ENCODE measurements at places on chromosomes 16 and 17. TPM values are rescaled to one million over a fixed set of nuclear protein-coding genes. Genes with fewer than 3 reads are reported as not detected.

- no peak for DNase-seq
Measured at GRCh38 chr17:81563861-81564586, 11.9 kb upstream of the FAAP100 start.

Gene C1QTNF8
- total RNA-seq = not detected

DNA sequence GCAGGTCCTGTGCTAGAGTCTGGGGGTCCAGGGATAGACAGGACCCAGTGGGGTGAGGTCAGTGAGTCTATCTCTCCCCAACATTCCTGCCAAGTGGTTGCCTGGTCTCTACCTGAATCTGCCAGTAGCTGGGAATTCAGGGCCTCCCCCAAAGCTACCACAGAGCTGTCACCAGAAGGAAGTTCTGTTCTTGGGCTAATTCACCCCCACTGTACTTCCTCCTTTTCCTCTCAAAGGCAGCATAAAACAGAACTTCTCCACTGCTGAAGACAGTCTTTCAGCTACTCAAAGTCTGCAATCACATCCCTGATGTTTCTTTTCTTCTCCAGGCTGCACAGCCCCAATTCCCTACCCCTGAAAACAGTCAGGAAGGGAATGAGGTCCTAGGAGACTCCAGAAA is 8.7 kb downstream of the CAMTA2 start:
- DNase-seq = no peak

GRCh38 chr16:17858061-17858460 is 387.3 kb upstream of the XYLT1 start:
- DNase-seq = no peak

Gene ZNF18
- total RNA-seq = 13.0 TPM

DNA sequence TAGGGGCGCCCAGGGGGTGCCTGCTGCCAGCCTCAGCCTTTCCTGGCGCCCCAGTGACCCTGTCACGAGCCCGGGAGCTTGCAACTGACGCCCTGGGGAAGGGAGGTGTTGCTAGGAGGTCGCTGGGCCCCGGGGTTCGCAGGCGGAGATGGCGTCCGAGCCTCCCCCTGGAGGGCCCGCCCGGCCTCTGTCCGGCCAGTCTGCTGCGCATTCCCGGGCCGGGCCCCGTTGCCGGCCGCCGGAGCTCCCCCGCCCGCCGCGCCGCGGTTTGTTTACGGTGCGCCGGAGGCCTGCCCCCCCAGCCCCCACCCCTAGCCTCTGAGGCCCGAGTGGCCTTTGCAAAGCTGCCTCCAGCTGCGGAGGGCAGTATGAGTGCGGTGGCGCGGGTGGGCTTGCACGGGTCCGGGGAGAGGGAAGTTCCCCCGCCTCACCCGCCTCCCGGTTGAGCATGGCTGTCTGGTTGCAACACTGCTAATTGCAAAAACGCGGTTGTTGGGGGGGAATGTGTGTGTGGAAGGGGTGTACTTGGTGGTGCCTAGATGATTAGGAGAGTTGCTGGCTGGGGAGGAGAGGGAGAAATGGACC is 514 bp downstream of the THRA start:
- peak; percentile 40 for DNase-seq

GRCh38 chr17:52170963-52171572 is 12.6 kb upstream of the CA10 start:
- DNase-seq = peak; percentile 55

- no peak for DNase-seq
Measured at GRCh38 chr17:2449486-2449885, 48.6 kb upstream of the MNT start.

Gene SLFN14
- 0.31 TPM for total RNA-seq

Gene IL21R
- total RNA-seq = 0.82 TPM

- DNase-seq = peak; percentile 96
Measured at GRCh38 chr16:69396187-69397061, 10.6 kb upstream of the TERF2 start.

Gene C17orf50
- not detected for total RNA-seq

- no peak for DNase-seq
Measured at GRCh38 chr17:64196601-64197000, 66.5 kb downstream of the TEX2 start.

Gene PDILT
- not detected for total RNA-seq

Gene GDPD1
- total RNA-seq = 3.4 TPM

DNA sequence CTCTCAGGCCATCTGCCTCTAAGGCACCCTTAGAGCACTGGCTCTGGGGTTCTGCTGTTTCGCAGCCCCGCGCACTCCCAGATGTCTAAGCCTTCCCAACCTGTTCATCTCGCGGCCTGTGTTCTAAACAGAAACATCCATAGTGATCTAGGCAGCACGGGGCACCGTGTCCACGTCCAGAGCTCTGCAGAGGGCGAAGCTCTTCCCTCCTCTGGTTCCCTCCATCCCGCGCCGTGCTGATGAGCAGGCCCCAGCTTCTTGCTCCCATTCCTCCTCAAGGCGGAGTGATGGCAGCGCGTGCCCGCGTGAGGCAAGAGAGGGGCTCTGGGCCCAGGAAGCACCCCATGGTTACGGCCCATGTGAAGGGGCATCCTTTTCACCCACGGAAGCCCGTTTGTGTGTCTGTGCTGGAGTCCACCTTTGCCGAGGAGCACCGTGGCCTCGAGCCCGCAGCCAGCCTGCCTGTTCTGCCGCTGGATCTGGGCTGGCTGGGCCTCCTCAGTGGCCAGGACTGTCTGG is 3.6 kb downstream of the SPIRE2 start:
- DNase-seq = no peak

GRCh38 chr17:72173499-72174116 is 52.8 kb downstream of the SOX9 start:
- peak; percentile 80 for DNase-seq

GRCh38 chr16:88659160-88659559 is 3.7 kb downstream of the MVD start:
- no peak for DNase-seq

Gene GPR179
- 0.21 TPM for total RNA-seq

GRCh38 chr17:3935825-3936355 is 19.6 kb upstream of the P2RX1 start:
- no peak for DNase-seq

Gene C17orf78
- total RNA-seq = not detected

DNA sequence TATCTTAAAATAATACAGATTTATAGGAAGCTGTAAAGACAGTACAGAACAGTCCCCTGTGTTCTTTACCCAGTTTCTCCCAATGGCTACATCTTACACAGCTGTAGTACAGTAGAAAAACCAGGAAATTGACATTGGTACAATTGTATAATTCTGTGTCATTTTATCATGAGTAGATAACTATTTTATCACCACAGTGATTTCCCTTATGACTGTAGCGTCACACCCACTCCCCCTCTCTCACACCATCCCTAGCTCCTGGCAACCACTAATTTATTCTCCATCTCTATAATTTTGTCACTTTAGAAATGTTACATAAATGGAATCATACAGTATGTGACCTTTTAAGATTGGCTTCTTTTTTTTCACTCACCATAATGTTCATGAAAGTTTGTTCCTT is 30.9 kb downstream of the CLTC start:
- DNase-seq = no peak

DNA sequence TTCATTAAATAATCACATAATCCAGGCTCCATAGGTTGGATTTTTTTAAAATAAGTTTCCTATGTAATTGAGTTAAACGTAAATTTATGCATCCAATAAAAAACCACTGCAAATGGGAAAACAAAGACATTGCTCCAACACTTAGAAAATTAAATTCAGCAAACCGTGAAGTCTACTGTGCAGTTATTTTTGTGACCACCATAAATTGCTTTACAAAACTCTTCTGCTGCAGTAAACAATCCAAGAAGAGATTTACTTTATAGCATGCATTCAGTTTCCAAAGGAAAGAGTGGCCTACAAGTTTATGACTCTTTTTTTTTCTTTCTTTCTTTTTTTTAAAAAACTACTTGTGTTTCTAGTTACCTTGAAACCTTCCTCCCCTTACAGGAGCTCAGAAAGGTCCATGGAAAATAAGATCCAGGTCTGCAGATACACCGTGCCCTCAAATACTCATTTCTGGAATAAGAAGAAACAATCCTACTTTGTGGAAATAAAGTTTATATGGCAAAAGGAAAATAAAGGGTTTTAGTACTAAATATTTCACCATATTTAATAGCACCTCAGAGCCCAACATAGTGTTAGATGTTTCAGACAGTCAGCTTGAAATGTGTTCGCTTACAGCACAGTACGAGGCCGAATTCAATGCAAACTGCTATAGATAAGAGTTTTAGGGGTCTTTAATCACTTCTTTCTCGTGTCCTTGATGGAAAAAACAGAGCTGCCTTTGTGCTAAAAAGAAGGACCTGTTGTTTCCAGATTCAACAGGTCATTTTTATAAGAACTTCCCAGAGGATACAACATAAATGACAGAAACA is 3.2 kb downstream of the HS3ST3A1 start:
- no peak for DNase-seq

DNA sequence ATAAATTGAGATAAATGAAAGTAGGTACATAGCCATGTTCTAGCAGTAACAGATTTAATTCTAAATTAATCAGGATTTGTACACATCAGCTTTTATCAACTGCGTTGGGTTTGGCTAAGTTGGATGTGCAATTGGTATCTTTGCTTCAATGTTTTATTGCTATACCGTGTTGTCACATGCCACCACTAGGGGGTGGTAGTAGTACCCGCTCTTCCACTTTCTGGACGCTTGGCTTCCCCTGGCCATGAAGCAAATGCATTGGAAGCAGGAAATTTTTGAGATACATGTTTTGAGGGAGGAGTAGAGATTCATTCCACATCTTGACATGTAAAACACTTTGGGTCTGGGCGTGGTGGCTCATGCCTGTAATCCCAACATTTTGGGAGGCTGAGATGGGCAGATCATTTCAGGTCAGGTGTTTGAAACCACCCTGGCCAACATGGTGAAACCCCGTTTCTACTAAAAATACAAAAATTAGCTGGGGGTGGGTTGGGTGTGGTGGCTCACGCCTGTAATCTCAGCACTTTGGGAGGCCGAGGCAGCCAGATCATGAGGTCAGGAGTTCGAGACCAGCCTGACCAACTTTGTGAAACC is 58.6 kb downstream of the EMP2 start:
- DNase-seq = peak; percentile 88

DNA sequence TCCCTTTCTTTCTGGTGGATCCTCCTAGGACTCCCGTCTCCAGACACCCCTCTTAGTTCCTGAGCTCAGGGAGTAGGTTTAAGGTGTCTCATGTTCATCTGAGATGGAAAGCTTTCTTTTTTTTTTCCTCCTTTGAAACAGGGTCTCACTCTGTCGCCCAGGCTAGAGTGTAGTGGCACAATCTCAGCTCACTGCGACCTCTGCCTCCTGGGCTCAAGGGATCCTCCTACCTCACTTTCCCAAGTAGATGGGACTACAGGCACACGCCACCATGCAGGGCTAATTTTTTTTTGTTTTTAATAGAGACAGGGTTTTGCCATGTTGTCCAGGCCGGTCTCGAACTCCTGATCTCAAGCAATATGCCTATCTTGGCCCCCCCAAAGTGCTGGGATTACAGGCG is 3.6 kb upstream of the GSE1 start:
- DNase-seq = no peak

Gene KRTAP16-1
- total RNA-seq = not detected

DNA sequence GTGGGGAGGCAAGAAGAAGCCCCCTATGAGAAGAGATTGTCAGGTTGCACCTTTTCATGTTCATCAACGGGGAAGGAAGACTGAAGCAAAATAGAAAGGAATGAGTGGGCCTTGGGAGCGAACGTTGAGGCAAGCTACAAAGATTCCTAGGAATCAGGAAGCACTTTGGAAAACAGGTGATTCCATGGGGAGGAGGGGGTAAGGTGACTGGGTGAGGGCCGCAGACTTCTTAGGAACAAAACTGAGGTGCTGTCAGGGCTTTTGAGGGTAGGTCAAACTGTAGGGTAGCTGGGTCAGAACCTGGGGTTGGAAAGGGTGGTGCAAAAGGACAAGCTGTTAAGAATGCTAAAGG is 528 bp downstream of the ITFG1 start:
- DNase-seq = no peak

DNA sequence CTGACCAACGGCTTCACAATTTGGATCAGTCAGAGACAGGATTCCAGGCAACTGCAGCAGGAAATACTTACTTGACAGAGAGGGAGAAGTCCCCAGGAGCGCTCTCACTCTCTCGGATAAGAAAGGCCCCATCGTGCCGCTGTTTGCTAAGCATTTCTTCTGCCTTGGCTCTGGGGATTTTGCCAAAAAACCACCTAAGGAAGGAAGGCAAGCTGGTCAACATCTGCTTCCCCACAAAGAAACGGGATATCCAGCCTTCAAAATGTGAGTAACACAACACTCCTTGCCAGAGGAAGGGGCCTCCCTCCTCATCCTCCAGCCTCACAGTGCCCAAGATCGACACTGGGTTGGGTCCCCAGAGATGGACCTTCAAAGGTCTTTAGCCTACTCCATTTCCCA is 36.6 kb upstream of the SLC25A19 start:
- peak; percentile 26 for DNase-seq

DNA sequence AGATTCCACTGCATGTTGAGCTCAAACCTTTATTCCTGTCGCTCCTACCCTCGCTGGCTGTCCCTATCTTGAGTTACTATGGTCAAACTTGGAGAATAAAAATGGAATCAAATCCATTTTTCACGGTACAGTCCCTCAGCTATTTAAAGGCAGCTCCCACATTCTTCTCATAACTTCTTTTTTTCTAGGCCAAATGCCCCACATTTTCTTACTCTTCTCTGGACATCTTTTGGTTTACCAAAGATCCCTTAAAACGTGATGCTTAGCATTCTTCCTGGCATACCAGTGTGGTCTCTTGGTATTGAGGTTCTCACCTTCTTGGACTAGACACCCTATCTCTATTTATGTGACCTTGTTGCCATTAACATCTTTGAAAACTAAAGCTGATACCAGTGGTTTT is 48.3 kb upstream of the MAF start:
- no peak for DNase-seq

Gene CCDC40
- total RNA-seq = 4.5 TPM

- peak; percentile 66 for DNase-seq
Measured at GRCh38 chr17:76147211-76148014, 6.4 kb upstream of the FOXJ1 start.

Gene SPATA22
- not detected for total RNA-seq

Gene CTRL
- total RNA-seq = 0.51 TPM

Gene ADGRG1
- total RNA-seq = 26.9 TPM

Gene WIPI1
- total RNA-seq = 74.3 TPM

Gene ACBD4
- total RNA-seq = 7.1 TPM

DNA sequence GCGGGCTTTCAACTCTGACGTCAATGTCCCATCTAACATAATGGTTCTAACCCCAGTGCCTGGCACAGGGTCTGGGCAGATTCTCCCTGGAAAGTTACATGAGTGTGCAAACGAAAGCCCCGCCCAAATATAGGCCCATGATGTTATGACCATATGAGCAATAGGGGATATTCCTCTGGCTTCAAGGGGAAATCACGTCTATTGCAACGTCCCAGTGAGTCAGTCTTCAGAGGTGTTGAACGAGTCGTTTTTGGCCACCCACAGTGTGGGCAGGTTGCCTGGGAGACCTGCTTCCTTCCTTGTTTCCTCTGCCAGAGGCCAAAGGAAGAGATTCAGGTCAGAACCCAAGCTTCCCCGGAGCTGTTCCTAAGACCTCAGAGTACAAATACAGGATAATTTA is 30.3 kb downstream of the PIK3R5 start:
- no peak for DNase-seq

DNA sequence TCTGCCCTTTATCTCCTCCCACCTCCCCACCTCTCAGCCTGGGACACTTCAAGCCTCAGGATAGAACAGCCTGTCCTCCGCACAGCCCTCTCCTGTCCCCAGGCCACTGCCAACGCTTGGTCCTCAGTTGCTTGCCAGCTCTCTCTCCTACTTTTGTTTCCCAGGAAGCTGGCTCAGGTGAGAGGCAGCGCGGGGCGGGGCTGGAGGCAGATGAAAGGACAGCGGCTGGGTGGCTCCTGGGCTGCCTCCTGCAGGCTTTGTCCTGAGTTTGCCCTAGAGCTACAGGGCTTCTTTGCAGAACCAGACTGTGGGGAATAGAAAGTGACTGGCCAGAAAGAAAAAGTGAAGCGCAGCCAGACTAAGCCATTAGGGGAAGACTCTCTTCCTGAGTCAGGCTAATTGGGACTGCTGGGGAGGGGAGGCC is 48.2 kb upstream of the CDC42EP4 start:
- no peak for DNase-seq

Data from tongue (tissue), 3 donors.